ENCODE measurements at places on chromosomes 5 and 9.

GRCh38 chr5:124650147-124650561, 96.3 kb downstream of the ZNF608 start:
- no peak for DNase-seq

DNA sequence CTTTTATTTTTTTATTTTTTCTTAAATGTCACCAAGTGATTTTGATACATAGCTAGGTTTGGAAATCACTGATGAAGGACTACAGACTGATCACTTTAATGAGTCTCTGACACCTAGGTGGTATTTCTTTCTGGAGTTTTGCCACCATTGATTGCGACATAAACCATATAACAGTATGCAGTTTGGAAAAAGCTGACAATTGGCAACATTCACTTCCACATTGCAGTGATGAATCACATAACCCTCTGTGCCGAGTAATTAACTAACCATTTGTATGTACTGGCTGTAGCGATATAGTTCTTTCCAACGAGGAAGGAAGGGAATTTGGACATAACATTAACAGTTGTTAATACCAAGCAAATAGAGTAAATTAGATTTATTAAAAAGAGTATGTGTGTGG, 222.9 kb upstream of the EFNA5 start:
- DNase-seq, result no peak

- DNase-seq, result no peak
Observed at GRCh38 chr9:129761293-129761900, 8.6 kb upstream of the PTGES start.

DNA sequence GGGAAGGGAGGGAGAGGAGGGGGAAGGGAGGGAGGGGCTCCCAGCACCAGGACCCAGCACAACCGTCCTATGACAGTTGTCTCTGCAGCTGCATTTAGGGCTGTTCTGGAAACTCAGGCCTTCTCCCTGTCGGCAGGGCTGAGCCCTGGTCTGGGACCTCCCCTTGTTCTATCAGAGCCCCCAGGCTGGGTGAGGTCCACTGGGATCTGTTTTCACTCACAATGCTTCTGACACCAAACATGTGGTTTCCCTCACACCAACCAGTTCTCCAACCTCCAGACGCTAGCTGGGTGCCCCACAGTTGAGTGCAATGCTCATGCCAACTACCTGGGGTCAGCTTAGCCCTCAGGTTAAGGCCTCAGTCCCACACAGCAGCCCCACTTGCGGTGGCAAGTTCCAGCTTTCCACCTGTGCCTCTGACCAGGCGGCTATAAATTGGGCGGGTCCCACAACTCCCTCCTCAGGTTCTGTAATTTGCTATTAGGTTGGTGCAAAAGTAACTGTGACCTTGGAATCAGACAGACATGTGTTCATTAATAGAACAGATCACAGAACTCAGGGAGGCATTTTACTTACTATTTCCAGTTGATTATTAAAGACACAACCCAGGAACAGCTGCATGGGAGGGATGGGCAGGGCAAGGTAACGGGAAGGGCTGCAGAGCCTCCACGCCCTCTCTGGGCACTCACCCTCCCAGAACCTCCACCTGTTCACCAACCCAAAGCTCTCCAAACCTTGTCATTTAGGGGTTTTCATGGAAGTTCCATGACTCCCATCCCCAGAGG, 13.5 kb downstream of the ADAMTS2 start:
- no peak for DNase-seq

DNA sequence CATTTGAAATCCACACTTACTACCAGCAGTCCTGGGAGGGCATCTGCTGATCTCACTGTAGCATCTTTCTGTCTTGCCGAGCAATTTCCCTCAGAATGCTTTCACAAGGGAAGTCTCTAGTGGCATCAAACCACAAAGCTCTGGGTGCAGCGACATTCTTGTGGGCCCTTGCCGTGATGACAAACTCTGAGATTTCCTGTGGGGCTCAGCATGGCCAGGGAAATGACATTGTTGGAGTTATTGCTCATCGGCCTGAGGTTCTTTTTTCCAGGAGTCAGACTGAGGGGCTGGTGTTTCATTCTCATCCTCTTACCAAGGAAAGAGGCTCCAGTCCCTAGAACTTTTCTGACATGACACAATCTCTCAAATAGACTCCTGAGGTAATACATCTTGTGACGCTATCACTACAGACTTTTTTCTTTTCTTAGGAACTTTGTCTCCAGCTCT, 51.4 kb downstream of the PFDN1 start:
- DNase-seq, result no peak

DNA sequence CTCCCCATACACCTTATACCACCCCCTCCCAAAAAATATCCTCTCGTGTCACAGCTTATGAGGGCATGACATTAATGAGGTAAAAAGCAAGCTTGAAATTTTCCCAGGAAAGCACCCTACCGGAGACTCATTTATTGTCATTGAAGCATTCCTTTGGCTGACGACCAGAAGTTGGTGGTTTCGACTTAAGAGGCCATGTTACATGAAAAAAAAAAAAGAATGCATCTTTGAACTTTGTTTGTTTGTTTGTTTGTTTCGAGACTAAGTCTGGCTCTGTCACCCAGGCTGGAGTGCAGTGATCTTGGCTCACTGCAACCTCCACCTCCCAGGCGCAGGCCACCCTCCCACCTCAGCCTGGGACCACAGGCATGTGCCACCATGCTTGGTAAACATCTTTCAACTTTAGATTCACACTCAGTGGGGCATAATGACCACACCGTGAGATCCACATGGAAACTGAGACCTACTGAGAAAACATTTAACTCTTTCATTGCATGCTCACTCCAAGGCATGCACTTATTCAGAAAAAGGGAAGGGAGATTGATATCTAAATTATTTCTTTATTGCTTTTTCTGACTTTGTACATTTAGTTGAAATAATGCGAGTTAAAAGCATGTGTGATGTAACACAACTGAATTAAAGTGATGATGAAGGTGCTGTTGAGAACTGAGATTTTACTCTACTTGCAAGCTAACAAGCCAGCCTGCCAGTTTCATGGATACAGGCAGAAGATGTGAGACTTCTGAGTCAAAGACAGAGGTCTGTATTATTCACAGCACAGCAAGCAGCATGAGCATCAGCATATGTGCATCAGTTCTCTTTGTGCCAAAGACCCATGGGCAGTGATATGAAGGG, 5.1 kb upstream of the RAB14 start:
- DNase-seq, result no peak

GRCh38 chr5:141513627-141514329, 24.9 kb downstream of the PCDHGC5 start:
- DNase-seq, result peak; percentile 11

DNA sequence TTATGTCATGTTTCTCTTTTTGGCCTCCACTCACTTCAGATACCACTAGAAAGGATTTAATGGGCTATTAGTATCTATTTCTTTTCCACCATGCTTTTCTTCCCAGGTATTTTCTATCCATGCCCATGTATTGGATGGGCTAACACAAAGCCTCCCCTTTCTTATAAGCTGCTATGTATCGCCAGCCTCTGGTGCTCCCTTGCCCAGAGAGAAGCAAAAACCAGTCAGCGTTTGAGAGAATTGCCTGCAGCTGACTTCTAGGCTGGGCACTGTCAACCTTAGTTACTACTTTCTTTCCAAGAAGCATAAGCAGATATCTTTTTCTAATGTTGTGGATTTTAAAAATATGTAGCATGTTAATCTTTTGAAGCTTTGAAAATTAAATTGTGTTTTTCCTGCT, 30.2 kb upstream of the HSPB3 start:
- DNase-seq, result no peak

DNA sequence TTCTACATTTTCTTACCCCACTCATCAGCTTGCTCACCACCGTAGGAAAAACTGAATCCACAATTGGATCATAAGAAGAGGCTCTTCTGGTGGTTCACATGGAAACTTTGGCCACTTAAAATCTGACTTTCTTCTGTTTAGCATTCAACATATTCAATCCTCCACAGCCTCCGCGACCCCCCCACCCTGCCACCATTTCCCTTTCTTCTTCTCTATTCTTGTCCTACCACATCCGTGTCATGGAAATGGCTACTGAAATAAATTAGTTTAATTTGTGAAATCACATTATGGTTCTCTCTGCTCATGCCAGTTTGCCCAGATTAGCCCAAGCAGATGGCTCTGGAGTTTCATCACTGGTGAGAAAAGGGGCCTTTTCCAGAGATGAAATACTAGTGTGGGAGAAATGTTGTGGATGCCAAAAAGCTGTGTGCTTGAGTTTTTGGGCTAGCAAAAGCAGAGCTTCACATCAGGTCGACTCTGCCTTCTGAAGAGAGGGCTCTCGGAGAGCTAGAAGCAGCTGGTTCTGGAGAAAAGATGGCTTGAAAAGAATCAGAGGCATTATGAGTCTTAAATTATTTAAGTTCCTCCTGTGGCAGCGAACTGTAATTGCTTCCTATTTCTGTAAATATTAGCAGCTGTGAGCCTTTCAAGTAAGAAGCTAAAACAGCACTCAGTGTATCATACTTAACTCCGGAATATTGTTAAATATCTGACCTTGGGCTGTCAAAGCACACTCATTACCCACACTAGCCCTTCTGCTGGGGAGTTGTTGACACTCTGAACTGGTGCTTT, 107.1 kb downstream of the MAT2B start:
- no peak for DNase-seq
